Occipital lobe (tissue), 3 donors: ENCODE measurements at places on chromosomes 3 and 15.

DNA sequence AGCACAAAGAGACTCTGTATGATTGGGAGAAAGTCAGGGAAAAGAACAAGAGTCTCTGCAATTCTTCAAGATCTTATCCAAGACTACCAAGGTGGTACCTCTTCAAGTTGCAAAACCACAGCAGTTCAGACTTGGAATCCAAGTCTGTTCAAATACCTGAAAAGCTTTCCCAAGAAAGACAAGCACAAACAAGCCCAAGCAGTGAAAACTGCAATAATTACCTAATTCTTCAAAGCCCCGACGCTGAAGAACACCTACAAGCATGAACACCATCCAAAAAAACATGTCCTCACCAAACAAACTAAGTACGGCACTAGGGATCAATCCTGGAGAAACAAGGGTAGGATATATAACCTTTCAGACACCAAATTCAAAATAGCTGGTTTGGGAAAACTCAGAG is 299.3 kb upstream of the ALCAM start:
- no peak for DNase-seq

DNA sequence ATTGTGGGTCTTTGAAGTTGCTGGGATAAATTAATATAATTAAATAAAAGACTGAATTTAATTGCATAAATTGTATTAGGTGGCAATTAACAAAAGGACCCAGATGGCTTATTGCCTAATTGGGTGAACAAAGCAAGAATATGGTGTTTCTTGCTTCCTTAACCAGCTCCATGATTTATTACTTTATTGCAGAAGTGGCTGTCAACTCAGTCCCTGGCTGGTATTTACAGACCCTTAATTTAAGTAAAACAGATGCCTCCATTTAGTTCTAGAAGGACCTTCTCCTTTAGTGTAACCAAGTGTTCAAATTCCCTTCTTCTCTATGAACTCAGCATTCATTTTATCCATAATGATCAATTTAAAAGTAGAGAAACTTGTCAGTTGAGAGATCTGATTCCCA is 35.1 kb downstream of the DPH3 start:
- DNase-seq = no peak

DNA sequence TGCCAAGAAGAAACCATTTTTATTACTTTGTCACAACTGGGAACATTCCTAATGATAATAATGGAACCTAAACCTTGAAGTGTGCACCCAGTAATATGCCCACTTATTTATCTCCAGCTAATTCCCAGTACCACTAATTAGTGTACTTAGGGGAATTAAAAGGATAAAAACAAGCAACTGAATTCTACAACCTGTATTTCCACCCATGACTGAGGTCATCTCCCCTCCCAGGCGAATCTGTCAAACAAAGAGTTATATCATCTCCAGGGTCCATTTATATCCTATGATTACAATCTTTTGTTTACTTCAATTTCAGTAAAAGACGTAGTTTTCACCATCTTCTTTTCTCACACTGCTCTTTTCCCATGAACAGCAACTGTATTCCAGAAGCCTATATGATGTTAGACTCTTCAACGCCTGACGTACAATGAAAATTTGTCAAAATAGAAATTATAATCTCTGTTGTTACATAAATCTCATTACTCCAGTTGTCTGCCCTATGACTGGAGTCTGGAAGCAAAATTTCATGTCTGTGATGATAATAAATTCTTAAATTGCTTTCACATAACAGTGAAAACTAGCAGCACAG is 177.6 kb downstream of the GOLIM4 start:
- no peak for DNase-seq

GRCh38 chr3:74640211-74640610 is 25.8 kb upstream of the CNTN3 start:
- DNase-seq = no peak

- no peak for DNase-seq
These were observed 24.1 kb upstream of the ZKSCAN7 start for GRCh38 chr3:44530911-44531310.

DNA sequence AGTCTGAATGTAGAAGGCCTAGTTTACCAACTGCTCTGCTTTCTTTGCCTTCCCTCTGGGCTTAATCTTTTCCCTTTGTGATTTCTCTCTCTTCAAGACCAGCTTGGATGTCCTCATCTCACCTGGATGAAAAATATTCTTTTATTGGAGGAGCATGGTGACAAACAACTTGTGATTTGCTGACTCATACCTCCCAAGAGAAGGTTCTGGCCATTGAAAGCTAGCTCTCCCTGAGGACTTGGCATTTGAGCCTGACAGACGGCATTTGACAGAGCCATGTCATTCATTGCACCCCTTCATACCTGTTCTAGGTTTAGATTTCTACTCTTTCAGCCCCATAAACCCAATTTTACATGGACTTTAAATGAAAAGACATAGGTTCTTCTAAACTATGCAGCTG is 33.3 kb downstream of the ATG7 start:
- DNase-seq = no peak
